ENCODE measurements at places on chromosomes 6 and 20.
A peak's percentile ranks its signal among the peaks of the same experiment; 100 is the strongest.

DNA sequence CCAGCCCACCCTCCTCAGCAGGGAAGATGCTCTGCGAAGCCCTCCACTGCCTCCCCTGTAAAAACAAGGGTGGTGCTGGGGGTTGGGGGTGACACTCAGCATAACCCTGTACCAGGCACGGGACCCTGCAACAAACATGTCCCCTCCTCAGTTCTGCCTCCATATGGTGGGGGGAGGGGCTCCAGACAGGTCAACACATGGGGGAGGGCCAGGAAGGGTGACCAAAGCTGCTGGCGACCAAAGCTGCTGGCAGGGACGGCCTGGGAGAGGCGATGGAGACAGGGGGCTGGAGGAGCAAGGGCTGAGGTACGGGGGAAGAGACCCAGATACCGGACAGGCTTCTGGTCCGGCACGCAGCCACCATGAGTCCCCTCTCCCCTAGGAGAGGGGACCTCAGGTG, 123.2 kb downstream of the TAF4 start:
- no peak for DNase-seq

DNA sequence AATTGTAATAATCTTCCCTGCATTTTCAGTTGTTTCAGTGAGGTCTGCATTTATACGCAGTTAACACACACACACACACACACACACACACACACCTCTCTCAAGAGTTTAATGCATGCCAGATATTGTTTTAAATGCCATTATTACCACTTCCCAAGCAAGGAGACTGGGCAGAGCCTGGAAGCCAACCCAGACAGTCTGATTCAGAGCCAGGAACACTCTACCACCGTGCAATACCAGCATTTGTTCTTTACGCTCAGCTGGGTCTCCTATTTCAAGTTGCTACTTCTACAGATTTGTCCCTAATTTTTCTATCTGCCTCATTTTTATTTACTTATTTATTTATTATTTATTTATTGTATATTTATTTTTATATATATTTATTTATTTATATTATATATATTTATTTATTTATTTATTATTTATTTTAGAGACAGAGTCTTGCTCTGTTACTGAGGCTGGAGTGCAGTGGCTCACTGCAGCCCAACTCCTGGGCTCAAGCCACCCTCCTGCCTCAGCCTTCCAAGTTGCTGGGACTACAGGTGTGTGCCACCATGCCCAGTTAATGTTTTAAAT, 68.4 kb downstream of the PCSK2 start:
- no peak for DNase-seq

GRCh38 chr20:25015986-25016385, 23.4 kb upstream of the APMAP start:
- DNase-seq, result no peak

GRCh38 chr6:53058388-53059195, 6.6 kb upstream of the FBXO9 start:
- DNase-seq, result no peak

- peak; percentile 57 for DNase-seq
Measured at GRCh38 chr20:20505554-20505953, 137.7 kb downstream of the INSM1 start.

- no peak for DNase-seq
Measured at GRCh38 chr20:32828029-32828680, 8.4 kb downstream of the MAPRE1 start.

DNA sequence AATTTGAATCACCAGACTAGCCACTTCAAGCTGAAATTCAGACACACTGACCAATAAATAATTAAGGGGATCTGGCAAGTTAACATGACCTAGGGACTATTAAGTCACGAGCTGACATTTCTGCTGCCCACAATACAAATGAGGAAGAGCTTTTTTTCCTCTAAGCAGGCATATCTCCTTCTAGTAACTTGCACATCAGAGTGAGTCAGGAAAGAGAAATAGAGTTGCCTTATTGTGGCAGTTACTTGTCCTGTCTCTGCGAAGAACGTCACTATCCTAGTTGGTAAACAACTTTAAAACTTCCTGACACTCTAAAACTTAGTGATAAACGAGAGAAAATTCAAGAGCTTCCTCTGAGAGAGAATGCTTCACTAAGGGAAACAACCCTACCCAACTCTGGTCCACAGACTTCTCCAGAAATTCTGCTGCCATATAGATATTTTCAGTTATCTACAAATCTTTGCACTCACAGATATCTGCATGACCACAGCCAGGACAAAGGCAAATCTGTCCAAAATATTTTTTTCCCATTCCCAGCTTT, 4.2 kb downstream of the PLA2G7 start:
- DNase-seq, result no peak

DNA sequence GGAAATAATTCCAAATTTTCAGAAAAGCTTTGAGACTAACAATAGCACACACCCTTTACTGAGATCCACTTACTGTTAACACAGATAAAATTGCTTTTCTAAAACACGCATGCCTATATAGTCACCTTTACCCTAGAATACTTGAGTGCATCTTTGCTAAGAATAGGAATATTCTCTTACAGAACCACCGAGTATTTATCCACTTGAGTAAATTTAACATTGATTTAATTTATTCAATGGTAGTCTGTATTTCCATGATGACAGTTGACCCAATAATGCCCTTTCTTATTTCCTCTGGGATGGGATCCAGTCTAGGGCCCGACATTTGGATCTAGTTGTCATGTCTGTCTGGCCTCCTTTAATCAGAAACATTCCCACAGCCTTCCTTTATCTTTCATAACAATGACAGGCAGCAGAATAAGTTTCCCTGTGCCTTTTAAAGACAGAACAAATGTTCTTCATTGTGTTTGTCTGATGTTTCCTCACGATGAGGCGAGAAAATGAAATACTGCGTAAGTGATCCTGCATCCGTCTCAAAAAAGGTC, 56.6 kb upstream of the ERVFRD-1 start:
- no peak for DNase-seq

DNA sequence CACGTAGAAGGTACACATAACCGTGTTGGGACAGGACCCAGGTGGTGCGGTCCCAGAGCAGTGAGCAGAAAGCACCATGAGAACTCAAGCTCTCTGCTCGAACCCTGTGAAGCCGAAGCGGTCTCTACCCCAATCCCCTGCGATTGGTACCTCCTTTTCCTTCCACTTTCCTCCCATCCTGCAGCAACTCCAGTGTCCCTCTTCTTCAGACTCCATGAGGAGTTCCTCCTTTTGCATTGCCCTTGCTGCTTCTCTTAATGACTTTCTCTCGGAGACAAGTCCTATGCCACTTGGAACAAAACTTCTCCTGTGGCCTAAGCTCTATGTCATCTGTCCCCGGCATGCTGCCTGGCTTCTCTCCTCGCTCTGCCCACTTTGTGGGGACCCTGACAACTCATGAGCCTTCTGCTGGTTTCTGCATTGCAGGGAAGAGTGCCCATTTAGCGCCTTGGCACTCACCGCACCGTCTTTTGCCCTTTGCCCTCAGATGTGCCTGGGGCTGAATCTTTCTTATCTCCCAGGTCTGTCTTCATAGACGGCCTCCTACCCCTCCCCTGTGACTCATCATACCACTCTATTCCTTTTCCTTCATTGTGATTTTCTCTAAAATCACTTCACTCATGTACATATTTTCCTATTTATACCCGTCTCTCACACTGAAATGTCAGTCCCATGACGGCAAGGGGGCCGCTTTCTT, 9.2 kb upstream of the ZNF831 start:
- DNase-seq, result no peak

DNA sequence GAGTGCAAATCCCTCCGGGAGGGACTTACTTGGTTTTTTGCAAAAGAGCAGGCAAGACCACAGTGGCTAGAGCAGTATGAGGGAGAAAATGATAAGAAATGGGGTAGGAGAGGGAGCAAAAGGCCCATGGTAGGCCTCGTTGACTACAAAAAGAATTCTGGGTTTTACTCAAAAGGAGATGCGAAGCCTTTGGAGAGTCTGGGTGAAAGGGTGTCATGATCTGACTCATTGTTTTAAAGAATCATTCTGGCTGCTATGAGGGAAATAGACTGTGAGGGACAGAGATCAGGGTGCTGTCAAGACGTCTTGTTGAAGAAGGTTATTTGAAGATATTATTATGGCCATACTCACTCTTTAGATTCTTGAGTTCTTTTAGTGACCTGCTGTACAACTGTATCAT, 13.0 kb downstream of the TBC1D32 start:
- DNase-seq, result peak; percentile 68

DNA sequence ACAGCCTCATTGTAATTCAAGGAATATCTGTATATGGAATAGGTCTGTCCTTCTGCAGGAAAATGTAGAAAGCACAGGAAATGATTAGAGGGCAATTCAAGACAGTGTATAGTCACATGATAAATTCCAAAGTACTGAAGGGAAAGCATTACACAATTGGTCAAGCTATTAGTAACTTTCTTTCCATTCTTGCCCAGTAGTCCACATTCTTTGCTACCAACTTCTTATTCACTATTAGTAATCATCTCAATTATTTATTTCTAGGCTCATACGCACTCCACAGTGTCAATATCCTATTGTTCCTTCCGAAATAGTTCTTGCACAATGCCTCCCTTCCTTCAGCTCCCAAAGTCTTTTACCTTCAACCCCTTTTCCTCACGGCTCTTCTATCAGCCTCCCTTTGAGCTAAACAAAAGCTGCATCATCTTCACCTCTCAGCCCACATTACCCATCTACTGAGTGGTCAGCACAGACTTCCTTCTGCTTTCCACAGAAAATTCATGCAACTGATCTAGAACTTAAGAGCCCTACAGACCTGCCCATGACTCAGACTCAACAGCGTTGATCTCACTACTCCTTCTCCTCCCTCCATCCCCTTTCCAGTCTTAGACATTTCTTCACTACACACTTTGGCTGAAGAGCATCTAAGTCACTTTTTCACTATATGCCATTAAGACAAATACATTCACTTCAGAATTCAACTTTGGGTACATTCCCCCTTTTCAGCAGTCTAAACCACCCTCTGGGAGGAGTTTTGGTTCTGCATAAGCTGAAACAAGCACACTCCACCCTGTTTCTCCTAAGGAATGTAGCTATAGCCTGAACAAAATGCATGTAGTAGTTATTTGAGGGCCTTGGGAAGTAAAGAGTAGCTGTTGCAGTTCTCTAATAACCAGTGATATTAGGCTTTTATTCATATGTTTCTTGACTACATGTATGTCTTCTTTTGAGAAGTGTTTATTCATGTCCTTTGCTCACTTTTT, 157.9 kb downstream of the KIF16B start:
- no peak for DNase-seq

DNA sequence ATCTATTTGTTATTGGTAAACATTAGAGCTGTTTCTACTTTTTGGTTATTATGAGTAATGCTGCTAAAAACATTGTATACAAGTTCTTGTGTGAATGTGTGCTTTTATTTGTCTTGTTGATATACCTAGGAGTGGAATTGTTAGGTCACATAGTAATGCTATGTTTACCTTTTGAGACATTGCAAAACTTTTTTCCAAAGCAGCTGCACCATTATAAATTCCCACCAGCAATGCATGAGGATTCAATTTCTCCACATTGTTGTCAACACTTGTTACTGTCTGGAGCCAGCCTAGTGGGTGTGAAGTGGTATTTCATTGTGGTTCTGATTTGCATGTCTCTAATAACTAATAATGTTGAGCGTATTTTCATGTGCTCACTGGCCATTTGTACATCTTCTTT, 145.9 kb downstream of the CCDC170 start:
- DNase-seq, result no peak

All from activated CD4-positive, alpha-beta T cell treated with anti-CD3 and anti-CD28 coated beads, Interleukin-2, amount 50 U/mL, for 16 hours (primary cell).